Kidney (tissue), 22 donors: ENCODE measurements at places on chromosomes 3 and 15.
A peak's percentile ranks its signal among the peaks of the same experiment; 100 is the strongest.

DNA sequence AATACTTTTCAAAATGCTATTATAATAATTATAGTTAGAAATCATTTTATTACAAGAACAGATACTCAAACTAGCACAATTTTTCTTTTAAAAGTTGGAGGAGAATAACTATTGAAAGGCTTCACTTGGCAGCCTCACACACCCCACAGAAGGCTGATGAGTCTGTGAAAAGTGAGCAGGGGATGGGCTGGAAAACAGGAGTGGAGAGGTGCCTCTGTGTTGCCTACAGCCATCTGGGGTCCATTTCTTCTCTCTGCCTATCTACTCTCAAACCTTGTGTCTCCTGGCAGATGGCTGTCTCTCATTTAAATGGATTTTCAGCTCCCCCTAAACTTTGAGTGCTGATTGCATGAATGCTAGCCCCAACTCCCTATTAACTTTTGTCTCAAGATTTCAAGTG lies 230.8 kb downstream of the CLSTN2 start:
- no peak for DNase-seq

GRCh38 chr15:99963976-99964375 lies 230.7 kb upstream of the LYSMD4 start:
- peak; percentile 27 for DNase-seq

GRCh38 chr3:132535575-132536441 lies 61.3 kb upstream of the ACKR4 start:
- peak; percentile 60 for DNase-seq

GRCh38 chr3:69219101-69219708 lies 96.8 kb upstream of the LMOD3 start:
- DNase-seq: no peak

- peak; percentile 96 for DNase-seq
Measured at GRCh38 chr15:44536302-44536961, 515 bp upstream of the EIF3J start.

GRCh38 chr3:186088335-186088734 lies 20.6 kb downstream of the ETV5 start:
- DNase-seq: no peak

DNA sequence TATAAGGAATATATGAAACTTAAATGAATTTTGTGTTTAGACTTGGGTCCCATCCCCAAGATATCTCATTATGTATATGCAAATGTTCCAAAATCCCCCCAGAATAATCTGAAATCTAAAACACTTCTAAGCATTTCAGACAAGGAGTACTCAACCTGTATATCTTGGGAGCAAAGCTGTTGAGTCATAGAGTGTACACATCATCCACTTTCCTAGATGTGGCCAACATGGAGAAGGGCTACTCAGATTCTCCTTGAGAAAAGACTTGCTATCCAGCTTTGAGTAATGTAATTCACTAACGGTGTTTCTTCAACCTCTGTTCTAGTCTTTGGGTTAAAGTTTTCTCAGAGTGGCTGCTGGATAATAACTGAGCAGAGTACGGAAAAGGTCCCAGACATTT lies 215.5 kb upstream of the POU1F1 start:
- DNase-seq: no peak

DNA sequence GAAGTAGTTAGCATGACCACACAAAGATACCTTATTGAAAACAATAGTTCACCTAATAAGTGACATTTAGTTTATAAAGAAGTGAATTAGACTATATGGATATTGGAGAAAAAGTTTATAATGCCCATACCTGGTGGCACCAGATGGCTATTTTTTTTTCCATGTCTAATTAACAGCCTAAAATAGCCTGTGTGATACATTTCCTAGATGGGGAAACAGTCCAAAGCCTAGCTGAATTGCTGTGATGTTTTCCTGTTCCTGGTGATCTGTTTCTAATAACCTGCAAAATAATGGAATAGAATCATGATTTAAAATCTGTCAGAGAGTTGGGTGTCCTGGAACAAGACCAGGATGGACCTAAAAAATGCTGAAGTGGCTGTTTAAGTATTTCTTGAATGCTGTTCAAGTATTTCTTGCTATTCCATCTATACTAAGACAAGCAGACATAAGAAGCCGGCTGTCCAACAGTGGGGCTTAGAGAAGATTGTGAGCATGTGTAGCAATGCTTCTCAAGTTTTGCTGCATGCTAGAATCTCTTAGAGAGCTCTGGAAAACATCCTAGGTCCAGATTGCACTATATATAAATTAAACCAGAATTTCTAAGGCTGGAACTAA lies 31.3 kb downstream of the LRRC3B start:
- no peak for DNase-seq

GRCh38 chr3:30321065-30321464 lies 285.3 kb upstream of the TGFBR2 start:
- DNase-seq: no peak

GRCh38 chr3:149087208-149087607 lies 875 bp upstream of the HLTF start:
- DNase-seq: no peak

DNA sequence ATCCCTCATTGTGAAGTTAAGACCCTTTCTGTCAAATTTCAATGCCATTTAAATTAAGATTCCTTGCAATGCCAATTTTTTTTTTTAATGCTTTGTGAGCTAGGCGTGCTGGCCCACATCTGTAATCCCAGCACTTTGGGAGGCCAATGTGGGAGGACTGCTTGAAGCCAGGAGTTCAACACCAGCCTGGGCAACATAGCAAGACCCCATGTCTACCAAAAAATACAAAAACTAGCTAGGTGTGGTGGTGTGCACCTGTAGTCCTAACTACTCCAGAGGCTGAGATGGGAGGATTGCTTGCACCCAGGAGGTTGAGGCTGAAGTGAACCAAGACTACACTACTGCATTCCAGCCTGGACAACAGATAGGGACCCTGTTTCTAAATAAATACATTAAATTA lies 5.6 kb upstream of the SH3BP5 start:
- no peak for DNase-seq

DNA sequence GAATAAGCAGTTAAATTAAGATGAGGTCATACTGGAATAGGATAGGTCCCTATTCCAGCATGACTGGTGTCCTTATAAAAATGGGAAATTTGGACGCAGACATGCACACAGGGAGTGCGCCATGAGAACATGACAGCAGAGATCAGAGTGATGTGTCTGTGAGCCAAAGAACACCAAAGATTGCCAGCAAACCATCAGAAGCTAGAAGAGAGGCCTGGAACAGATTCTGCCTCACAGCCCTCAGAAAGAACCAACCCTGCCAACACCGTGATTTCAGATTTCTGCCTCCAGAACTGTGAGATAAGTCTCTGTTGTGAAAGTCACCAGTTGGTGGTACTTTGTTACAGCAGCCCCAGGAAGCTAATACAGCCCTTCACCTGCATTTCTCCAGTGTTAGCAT lies 34.7 kb downstream of the EPHB1 start:
- DNase-seq: no peak

DNA sequence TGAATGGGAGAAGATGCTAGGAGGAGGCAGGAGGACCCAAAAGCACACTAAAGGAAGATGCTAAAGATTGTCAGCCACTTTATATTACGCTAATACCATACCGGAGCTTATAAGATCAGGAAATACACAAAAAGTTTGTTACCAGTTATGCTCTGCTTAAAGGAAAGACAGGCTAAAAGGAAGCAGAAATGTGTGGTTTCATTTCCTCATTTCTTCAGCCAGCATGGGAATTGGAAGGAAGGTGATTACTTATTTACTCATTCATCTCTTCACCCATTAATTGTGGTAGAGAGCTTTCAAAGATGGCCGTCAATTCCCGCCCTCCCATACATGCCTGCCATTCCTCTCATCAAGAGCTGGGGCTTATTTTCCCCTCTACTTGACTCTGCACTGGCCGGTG lies 26.7 kb upstream of the TMEM158 start:
- no peak for DNase-seq

- no peak for DNase-seq
Measured at GRCh38 chr15:37751401-37751800, 183.0 kb upstream of the TMCO5A start.
